ENCODE measurements at places on chromosomes 7 and 10.

DNA sequence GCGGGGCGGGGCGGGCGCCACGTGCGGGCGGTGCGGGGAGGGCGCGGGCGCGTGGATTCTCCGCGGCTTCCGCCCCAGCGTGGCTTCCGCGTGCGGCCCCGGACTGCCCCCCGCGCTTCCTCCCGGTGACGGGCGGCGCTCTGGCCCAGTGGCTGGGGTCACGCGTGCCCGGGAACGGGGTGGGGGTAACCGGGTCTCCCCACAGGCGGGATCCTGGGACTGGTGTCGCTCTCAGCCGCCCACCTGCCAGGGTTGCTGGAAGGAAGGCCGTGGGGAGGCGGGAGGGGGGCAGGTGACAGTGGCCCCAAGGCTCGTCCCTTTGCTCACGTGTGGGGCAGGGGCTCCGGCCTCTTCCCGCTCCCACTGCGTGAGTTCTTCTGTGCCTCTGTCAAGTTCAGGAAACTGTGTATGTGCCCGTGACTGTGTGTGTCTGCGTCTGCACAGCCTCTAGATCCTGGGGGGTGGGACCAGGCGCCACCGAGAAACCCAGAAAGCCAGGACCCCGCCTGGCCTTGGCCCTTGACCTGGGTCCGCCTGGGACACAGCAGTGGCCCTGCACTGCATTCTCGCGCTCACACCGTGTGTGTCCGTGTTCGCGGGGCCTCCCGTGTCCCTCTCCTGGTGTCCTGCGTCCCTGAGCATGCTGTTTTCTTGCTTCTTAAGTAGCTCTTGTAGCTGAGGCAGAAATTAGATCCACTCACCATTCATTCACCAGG is 919 bp downstream of the MAFK start:
- DNase-seq, result no peak

DNA sequence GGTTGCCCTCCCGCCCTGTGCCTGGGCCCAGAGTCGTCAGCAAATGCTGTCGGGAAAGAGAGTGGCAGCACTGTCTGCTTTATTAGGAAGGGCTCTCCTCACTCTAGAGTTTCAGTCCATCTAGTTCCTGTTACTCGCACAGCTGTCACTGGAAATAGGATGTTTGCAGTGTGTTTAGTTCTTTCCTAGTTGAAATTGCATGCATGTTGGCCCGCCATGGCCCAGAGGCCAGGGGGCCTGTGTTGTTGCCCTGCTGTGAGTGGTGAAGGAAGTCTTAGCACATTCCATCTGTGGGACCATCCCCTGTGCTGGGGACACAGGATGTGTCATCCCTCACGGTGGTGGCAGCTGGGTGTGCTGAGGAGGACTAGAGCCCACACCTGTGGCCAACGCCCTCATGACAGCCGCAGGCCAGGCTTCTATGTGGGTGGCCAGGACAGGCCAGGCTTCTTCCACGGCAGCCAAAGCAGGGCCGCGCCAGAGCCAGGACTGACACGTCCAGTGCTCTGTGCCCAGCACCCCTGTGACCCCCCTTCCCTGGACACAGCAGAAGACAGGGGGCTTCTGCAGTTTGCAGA is 45.4 kb downstream of the ZNF467 start:
- DNase-seq, result no peak

DNA sequence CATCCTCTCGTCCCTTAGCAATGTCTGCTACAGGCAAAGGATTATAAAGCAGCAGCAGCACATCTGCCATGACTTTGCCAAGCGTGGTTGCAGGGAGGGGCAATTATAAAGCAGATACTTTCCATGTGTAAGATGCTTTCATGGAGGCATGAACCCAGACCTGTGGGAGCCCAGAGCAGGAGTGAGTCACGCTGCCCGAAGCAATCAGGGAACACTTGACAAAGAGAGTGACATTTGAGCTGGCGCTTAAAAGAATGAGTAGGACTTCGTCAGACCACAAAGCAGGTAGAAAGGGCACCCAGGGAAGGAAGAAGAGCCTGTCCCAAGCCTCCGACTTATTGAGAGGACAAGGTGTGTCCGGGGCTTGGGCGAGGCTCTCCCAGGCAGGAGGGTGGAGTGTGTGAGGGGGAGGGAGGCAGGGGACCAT is 147.2 kb downstream of the MYOF start:
- peak; percentile 62 for DNase-seq

DNA sequence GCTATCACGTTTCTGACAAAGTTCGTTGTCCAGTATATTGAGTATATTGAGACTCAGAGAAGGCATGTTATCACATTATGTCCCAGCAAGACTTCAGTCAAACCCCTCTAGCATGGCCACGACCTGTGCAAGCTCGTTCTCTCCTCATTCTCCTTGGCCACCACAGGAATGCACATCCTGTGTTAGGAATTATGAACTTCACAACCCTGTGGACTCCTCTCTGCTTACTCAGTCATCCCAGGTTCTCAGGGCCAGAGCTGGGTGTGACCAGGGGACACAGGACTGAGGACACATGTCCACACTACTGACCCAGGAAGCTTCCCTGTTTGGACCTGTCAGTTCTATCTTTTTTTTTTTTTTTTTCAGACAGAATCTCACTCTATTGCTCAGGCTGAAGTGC is 4.4 kb downstream of the SH2D4B start:
- DNase-seq, result peak; percentile 11

- DNase-seq, result no peak
Observed at GRCh38 chr7:31910191-31910590, 160.0 kb downstream of the PDE1C start.

DNA sequence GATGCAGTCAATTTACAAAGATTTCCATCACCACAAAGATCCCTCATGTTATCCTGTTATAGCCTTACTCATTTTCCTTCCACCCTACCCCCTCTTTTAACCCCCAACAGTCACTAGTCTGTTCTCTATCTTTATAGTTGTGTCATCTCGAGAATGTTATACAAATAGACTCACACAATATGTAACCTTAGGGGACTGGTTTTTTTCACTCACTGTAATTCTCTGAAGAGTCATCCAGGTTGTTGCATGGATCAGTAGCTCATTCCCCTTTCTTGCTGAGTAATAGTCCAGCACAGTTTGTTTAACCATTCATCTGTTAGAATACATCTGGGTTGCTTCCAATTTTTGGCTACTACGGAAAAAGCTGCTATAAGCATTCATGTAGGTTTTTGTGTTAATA is 121.1 kb upstream of the PDE1C start:
- no peak for DNase-seq

DNA sequence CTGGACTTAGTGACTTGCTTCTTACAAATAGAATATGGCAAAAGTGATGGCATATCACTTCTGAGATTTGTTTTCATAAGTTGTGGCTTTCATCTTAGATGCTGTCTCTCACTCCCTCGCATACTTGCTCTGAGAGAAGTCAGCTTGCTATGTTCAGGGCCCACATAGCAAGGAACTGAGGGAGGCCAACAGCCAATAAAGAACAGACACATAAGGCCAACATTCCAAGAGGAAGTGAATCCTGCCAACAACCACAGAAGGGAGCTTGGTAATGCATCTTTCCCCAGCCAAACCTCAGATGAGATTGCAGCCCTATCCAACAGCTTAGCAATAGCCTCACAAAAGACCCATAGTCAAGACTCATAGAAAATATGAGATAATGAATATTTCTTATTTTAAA is 39.2 kb upstream of the DMTF1 start:
- no peak for DNase-seq

DNA sequence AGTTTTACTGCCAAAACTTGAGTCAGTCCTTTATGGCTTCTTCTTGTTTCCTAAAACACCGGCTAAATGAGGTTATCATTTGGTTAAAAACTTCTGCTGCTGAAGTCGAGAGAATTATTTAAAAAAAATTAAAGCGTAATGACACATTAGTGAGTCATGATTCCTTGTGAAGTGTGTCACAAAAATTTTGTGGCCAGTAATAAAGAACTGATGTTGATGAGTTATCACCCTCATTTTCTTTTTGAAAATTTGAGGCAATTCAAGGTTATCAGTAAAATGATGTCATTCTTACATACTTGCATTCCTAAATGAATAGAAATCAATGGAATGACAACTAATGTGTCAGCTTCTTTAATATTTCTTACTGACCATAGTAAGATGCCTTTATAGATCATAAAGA is 427.4 kb downstream of the SORCS3 start:
- peak; percentile 81 for DNase-seq

DNA sequence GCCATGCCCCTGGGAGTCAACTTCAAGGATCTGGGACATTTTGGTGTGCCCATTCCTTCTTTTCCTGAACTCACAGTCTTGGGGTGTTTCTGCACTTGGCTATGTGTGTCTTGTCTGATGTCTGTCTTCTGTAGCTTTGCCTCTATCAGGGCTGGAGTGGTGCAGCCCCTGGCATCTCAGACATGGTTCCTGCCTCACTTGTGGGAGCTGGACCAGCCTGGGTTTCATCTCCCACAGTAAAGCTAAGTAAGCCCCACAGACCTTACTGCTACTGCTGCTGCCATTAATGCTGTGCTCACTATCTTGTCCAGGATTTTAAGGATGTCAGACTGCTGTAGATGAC is 59.0 kb downstream of the ADCYAP1R1 start:
- DNase-seq, result no peak
